Activated CD4-positive, alpha-beta T cell treated with anti-CD3 and anti-CD28 coated beads, Interleukin-2, amount 50 U/mL, for 16 hours (primary cell): ENCODE measurements at places on chromosomes 7 and 10.

GRCh38 chr10:84308481-84309304, 19.7 kb upstream of the CCSER2 start:
- DNase-seq = peak; percentile 87

GRCh38 chr10:91864099-91864498, 45.2 kb downstream of the FGFBP3 start:
- no peak for DNase-seq

- peak; percentile 15 for DNase-seq
Measured at GRCh38 chr10:76303682-76304316, 872.4 kb downstream of the LRMDA start.

- no peak for DNase-seq
Measured at GRCh38 chr10:111075577-111076185, 1.1 kb upstream of the ADRA2A start.

DNA sequence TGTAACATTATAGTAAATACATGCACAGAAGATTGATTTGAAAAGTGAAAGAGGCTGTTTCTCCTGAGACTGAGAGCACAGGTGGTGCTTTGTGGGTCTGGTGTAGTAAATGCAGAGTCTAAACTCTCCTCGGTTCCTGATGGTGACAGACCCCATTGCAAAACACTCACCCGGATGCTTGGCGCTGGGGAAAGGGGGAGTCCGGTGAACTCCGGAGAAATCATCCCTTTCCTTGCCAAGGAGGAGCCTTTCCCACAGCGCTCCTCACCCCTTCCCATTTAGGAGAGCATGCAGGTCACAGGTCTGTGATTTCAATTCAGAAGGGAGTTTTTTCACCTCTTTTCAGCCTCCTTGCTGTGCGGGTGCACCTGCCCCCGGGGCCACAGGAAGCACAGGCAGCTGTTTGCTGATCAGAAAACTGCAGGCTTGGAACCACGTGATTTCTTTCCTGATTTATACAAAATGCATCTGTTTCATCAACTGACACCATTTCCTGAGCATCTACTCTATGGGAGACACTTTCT, 75.6 kb upstream of the LYZL2 start:
- DNase-seq = peak; percentile 71

GRCh38 chr7:143460271-143460979, 17.2 kb downstream of the TAS2R60 start:
- no peak for DNase-seq

DNA sequence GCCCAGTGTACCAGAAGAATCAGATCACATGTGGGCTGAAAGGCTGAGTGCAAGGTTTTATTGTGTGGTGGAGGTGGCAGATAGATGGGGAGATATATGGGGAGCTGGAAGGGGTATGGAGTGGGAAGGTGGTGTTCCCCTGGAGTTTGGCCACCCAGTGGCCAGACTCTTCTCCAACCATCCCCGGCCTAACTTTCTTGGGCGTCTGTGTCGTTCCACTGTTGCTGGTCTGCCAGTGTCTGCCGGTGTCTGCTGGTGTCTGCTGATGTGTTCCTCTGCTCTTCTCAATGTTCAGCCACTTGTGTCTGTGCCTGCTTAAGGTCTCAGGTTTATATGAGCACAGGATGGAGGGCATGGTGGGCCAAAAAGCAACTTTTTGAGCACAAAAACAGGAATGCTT, 78.4 kb upstream of the PALS2 start:
- no peak for DNase-seq

DNA sequence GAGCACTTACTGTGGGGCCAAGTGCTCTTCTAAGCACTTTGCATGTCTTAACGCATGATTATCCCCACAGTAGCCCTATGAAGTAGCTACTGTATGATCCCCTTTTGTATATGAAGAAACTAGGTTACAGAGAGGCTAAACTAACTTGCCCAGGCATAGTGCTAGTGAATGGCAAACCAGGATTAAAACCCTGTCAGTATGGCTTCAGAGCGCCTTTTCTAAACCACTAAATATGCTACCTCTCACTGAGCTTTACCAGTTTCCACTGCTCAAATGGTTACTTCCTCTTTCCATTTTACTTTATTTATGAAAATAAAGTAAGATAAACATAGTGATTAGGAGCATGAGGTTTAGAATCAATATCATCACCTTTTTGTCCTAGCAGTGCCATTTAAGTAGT, 73.6 kb downstream of the PODXL start:
- no peak for DNase-seq

DNA sequence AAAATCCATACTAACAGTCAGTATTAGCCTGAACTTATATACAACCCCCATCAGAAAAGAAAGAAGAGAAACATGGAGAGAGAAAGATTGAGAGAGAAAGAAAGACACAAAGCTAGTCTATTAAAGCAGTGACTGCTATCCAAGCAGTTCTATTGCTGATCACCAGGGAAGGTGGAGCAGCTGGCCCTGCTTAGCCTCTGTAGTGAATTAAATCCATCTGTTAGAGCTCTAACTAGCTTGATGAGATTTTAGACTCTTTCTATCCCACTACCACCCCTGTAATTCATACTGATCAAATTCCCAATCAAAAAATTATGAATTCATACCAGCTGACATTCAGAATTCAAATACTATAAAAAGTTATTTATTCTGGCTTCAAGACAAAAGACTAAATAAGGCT, 486.0 kb upstream of the LRRN3 start:
- no peak for DNase-seq

DNA sequence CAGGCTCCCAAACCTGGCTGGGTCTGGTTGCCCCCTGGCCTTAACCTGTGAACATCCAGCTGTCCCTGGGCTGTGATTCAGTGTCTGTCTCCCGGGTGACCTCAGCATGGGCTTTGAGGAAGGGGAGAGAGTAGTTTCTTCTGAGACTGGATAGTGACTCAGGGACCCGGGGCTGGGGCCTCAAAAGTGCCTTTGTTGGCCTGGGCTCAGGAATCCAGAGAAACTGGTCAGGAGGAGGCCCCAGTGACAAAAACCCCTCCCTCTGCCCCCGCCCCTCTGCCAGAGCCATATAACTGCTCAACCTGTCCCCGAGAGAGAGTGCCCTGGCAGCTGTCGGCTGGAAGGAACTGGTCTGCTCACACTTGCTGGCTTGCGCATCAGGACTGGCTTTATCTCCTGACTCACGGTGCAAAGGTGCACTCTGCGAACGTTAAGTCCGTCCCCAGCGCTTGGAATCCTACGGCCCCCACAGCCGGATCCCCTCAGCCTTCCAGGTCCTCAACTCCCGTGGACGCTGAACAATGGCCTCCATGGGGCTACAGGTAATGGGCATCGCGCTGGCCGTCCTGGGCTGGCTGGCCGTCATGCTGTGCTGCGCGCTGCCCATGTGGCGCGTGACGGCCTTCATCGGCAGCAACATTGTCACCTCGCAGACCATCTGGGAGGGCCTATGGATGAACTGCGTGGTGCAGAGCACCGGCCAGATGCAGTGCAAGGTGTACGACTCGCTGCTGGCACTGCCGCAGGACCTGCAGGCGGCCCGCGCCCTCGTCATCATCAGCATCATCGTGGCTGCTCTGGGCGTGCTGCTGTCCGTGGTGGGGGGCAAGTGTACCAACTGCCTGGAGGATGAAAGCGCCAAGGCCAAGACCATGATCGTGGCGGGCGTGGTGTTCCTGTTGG, at the start of gene CLDN4:
Gene CLDN4 (plus strand): TSS at position 316 of the 903 bp plus-strand sequence. CDS start 206 bp downstream, at position 522.
- no peak for DNase-seq

DNA sequence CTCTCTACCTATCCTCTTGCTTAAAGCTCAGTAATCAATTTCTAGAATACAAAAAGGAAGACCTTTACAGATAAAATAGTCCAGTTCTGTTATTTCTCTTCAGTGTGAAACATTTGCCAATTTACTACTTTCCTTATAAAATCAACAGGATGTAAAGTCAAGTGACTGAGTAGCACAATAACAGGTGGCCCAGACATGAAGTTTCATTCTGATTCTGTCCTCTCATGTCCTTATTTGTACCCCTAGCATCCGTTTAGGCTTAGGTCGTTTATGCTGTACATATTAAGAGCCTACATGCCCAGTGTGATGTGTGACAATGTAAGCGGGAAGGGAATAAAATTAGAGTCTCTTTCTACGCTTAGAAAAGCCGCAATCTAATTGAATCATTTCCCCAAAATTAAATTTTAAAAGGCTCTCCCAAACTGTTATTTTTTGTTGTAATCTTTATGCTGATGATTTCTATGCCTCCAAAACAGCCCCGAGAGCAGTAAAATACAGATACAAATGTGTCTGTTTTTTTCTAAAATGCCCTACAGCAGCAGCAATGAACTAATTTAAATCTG, 29.1 kb downstream of the EPC1 start:
- DNase-seq = peak; percentile 80

GRCh38 chr7:112083776-112084355, 122.3 kb downstream of the DOCK4 start:
- DNase-seq = no peak

DNA sequence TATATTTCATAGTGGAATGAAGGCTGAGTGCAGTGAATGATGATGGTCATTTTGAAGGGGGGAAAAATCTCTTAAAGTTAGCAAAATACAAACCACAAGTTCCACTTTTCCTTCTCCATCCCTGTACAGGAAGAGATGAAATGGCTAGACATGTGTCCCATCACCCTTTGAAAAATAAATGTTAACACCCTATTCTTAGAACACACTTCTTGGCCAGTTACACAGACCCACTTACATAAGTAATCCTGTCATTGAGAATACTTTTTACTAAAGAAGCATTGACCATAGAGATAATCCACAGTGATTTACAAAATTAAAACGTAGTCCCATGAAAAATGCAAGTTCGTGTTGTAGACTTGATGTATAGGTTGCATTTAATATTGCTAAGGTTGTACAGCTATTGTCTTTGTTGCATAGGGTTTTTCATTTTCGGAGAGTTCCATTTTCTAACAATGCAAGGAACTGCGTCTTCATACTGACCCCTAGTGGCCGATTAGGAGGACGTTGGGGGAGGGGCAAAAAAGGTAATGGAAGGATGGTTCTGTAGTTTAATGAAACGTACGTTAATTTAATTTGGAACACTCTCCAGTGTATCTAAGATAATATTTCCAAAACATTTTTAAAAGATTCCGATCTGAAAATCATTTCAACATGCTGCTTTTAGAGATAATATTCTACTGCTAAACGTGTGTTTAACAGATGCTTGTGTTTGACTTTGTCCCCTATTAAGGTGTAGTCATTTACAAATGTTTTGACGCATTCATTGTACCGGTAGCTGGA, 60.9 kb downstream of the ARMC3 start:
- DNase-seq = peak; percentile 72

DNA sequence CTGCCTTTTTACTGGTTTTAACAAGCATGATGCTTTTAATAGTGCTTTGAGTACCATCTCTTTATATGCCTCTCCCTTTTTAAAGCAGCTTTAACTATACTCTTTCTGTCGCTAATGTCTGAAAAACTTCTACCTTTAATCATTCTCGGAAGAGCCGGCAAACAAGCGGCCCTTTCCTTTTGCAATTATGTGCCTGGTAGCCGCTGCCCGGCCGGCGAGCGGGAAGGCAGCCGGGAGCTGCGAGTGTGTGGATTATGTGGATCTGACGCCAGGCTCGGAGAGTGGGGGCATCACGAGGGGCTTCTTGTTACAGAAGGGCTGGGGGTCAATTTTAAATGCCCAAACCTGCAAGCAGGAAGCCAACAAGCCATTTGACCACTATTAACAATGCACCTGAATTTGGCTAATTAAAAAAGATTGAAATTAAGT, 120.9 kb downstream of the BUB3 start:
- DNase-seq = no peak

GRCh38 chr7:80095545-80095944, 39.1 kb upstream of the GNAI1 start:
- DNase-seq = no peak

- no peak for DNase-seq
Measured at GRCh38 chr7:95365151-95365550, 31.0 kb downstream of the PON3 start.

- peak; percentile 63 for DNase-seq
Measured at GRCh38 chr7:96303686-96304443, 18.0 kb downstream of the SLC25A13 start.

- DNase-seq = no peak
Measured at GRCh38 chr7:5692112-5692844, 89.2 kb downstream of the RNF216 start.

GRCh38 chr7:64574540-64575099, 11.7 kb upstream of the ZNF680 start:
- DNase-seq = no peak

GRCh38 chr7:129166745-129167144, 21.7 kb upstream of the SMO start:
- no peak for DNase-seq

- no peak for DNase-seq
Measured at GRCh38 chr7:110001254-110001938, 1089.5 kb upstream of the LRRN3 start.

GRCh38 chr10:102832248-102832647, 5.0 kb downstream of the CYP17A1 start:
- DNase-seq = no peak

DNA sequence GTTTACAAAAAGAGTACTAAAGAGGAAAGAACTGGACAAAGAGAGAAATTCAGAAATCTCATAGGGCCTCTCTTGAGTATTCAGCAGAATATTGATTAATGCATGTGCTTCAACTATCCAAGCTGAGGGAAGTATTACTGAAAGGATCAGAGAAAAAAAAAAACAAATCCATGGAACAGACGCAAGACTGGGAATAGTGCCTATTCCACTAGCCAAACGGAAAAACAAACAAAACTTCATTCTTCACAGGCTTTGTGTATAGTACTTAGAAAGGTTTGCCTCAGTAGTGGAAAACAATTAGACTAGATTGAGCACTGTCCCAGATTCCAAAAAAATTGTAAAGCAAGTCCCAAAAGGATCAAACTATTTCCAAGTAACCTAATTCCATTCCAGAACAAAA, 106.2 kb downstream of the TFEC start:
- no peak for DNase-seq

DNA sequence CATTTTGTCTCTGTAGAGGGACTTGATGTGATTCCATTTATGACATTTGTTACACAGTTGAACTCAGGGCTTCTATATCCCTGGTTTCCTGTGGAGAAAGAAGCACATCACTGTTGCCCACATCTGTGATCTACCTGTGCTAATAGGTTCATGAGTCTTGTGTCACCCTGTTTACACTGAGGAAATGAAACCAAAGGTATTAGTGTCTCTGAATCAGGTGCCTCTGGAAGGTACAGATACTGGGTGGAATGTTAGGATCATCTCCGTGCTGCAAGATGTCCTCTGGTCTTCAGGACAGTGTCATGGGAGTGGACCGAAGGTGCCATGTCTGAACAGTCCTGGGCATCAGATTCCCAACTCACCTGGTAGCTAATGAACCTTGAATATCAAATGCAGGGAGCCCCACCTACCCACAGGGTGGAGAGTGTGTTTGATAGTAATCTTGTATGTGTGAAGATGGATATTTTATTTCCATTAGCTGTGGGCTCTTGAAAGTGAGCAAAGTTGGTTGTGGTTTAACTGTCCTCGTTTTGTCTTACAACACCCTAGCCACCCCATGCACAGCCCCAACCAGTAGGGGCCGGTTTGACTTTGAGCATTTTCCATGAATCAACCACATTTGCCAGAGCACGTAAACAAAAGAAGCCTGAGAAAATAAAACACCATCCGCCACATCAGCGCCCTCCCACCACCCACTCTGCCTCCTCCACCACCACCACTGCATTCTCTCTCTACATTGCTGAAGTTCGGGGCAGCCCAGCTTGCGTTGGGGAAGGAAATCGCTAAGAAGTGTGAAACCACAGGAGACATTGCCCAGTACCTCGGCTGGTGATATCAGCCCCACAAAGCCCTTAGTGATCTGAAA, 40.7 kb downstream of the TARP start:
- DNase-seq = peak; percentile 87

GRCh38 chr10:16384021-16384420, 52.8 kb upstream of the PTER start:
- no peak for DNase-seq
